T-helper 2 cell (primary cell): ENCODE measurements at places on chromosomes 1 and 21.

- DNase-seq = peak; percentile 76
These were observed 103.2 kb upstream of the KIF26B start for GRCh38 chr1:245051349-245052221.

- DNase-seq = no peak
These were observed 44.5 kb upstream of the C1orf87 start for GRCh38 chr1:60118085-60118484.

DNA sequence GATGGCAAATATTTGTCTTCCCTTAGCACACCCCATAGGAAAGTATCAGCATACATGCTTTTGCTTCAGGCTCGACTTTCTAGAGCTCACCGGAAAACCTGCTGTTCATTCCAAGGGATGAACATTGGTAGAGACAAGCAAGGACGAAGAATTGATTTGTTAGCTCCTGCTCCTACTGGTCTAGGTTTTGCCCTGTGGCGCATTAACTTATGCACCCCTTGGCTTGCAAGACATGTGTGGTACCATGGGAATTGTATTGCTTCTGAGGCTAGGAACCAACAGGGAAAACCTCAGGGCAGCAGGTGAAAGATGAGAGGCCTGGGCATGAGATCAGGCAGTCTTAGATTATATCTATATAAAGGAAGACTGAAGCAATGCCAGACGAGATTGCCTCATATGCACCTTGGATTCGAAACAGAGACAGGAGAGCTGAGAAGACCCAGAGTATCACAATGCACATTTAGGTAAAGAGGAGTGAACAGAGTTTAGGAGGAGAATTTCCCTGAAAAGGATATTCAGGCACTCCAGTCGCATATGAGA, 771.2 kb upstream of the B3GALT2 start:
- no peak for DNase-seq

GRCh38 chr1:200464784-200465400, 55.1 kb upstream of the ZNF281 start:
- DNase-seq = no peak

- no peak for DNase-seq
These were observed 40.6 kb upstream of the CFHR3 start for GRCh38 chr1:196734006-196734405.

GRCh38 chr1:110235834-110236682, 25.9 kb downstream of the KCNC4 start:
- no peak for DNase-seq
